ENCODE measurements at places on chromosomes 12 and 14.

DNA sequence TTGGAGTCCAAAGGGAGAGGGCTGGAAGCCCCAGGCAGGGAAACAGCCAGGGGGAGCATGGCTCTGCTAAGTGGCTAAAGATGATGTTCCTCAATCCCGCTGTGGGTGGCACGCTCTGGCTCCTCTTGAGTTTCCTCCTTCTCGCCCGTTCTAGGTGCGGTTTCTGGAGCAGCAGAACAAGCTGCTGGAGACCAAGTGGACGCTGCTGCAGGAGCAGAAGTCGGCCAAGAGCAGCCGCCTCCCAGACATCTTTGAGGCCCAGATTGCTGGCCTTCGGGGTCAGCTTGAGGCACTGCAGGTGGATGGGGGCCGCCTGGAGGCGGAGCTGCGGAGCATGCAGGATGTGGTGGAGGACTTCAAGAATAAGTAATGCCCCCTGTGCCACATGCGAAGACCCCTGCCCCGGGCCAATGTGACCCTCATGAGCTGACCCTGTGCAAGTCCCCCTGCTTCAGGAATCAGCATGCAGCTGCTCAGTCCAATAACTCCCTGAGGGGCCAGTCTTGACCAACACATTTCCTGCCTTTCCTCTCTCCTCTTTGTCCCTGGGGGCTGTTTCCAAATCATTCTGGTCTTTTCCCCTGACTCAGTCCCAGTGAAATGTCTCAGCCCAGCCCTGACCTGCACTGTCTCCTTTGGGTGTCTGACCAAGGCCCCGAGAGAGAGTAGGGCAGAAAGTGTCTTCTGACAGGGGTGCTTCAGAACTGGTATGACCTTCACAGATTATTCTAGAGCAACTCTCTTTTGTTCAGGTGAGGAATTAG, 2.1 kb downstream of the KRT7 start:
- DNase-seq = no peak

DNA sequence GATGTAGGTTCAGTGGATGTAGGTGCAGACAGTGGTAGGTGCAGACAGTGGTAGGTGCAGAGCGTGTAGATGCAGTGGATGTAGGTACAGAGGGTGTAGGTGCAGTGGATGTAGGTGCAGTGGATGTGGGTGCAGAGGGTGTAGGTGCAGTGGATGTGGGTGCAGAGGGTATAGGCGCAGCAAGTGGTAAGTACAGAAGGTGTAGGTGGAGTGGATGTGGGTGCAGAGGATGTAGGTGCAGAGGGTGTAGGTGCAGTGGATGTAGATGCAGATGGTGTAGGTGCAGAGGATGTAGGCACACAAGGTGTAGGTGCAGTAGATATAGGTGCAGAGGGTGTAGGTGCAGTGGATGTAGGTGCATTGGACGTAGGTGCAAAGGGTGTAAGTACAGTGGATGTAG, 86.0 kb downstream of the HECTD4 start:
- no peak for DNase-seq

- no peak for DNase-seq
Observed at GRCh38 chr14:38199739-38200138, 8.0 kb upstream of the SSTR1 start.

DNA sequence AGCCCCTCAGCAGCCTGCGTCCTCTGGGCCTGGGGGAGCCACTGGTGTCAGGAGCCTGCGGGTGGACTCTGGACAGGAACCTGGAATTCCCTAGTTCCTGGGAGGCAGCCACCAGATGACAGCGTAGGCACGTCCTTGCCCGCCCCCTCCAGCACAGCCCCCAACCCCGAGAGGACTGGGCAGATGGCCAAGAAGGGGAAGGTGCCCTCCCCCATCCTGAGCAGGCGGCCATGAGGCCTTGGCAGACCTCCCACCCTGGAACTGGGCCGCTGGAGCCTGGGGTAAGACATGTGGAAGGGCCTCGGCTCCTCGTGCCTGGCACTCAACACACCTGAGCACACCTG, 60.4 kb upstream of the FBRSL1 start:
- no peak for DNase-seq

DNA sequence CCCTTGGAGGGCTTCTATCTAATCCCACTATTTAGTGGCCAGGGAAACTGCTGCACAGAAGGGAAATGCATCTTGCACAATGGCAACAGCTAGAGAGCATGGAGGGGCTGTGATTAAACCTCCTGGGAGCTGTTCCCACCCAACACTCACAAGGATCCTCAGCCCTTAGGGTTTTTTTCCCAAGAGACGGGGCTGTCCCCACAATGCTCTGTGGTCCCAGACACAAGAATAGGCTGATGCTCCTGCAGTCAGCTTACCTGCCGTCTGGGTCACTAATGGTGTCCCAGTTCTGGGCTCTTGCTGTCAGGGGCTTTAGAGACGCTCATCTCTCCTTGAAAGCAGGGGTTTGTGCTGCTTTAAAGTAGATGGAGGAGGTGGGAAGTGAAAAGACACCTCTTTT, 4.6 kb downstream of the SERPINA1 start:
- DNase-seq = no peak

All from MV-4-11 (cell line).